Large intestine (tissue), 12 donors: ENCODE measurements at places on chromosomes 2 and 18.

GRCh38 chr2:187174582-187174981 is 273.5 kb downstream of the CALCRL start:
- DNase-seq = no peak

DNA sequence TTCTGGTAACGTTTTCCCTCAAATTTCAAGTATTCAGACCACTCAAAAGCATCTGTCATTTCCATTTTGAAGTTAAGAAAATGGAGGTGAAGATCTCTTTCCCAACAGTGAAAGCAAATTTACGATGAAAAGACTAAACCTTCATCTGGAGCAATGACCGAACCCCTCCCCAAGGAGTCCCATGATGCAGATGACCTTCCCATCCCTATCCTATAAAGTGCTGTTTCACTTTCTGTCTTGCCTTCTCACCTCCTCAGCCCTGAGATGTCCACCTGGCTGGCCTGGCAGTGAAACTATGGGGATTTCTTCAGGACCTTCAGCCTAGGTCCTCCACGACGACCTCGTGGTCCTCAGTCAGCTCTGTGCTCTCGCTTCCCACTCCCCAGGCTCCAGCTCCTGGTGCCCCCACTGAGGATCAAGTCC is 925 bp upstream of the NPC1 start:
- peak; percentile 75 for DNase-seq

GRCh38 chr18:59893971-59894370 is 5.8 kb upstream of the PMAIP1 start:
- DNase-seq = no peak

GRCh38 chr2:48174503-48174902 is 268.2 kb upstream of the FBXO11 start:
- DNase-seq = no peak

DNA sequence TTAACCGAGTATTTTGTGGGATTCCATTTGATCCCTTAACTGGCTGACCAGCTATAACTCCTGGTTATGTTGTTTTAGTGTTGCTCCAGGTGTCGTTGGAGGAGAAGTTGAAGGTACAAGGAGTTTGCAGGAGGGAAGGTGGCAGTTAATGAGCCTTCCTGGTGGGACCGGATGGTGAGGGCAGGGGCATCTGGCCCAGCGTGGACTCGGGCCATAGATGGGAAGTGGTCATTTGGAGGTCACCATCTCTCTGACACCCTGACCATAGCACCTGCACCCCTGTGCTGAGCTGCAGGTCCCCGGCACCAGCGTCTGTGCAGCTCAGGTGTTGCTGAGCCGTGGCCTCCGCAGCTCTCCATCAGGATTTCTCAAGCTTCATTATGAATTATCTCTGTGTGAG is 51.4 kb upstream of the RBM44 start:
- DNase-seq = no peak

DNA sequence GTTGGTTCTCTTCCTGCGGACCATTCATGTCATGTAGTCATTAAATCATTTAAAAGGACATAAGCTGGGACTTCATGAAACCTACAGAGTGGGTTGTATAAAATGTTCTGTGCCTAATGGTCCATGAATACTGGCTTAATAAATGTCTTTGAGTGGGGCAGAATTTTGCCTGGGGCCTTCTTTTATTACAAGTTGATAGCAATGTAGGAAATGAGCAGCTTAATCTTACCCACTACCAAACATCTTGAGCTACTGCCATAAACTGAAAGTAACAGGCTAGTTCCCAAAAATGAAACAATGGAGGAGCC is 130.9 kb downstream of the TMEM17 start:
- DNase-seq = no peak

- no peak for DNase-seq
Observed at GRCh38 chr18:1308686-1309085, 404.0 kb downstream of the ADCYAP1 start.

DNA sequence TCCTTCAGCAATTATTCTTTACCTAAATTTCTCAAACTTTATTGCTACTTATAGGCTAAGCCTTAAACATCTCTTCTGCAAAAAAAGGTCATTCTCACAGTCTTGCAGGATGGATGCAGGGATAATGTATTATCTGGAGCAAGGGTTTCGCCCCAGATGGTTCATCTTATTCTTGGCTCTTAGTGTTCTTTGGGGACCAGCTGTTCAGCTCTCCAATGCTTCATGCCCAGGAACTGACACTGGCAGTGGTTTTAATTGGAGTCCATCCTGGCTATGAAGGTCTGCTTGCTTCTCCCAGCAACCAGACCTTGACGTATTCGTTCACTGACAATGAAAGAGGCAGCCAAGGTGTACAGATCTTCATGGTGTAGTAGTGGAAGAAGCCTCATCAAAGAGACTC is 331.9 kb downstream of the SLC8A1 start:
- DNase-seq = no peak

DNA sequence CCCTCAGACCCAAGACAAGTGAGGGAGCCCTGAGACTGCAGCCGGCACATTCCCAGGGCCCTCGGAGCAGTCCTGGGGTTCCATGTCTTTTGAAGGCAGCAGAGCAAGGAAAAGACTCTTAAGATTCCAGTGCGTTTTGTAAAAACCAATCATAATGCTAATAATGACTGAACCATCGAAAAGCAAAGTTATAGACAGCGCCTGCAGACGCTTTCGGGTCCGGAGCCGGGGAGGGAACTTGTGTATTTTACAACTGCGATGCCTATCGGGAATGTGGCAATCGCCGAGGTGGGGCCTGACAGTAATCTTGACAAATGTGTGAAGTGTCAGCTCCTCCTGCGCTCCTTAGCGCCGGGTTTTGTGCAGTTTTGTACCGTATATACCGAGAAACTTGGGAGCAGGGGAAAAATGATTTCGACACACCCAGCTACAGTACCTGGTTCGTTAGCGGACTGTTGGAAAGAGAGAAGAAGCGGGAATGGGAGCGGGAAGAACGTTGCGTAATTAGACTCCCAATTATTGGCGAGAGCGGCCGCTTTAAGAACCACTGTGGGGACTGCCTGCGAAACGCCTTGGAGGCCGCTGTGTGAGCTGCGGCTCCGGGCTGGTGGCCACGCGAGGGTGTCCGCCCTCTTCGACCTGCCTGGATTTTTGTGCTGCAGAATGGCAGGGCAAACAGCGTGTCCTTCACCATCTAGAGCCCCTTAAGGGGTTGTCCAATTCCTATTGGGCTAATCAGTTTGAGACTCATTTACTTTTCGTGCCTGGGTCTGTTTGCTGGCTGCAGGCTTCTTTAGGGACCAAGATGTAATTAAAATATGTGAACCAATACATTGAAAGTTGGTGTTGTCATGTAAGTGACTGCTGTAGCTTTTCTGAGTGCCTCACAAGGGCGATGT is 2.4 kb downstream of the EPAS1 start:
- DNase-seq = no peak

GRCh38 chr2:120678251-120678650 is 57.4 kb upstream of the GLI2 start:
- no peak for DNase-seq

- DNase-seq = peak; percentile 57
Observed at GRCh38 chr2:28648147-28648546, 103.5 kb upstream of the PPP1CB start.

- DNase-seq = no peak
Observed at GRCh38 chr2:40343902-40344301, 108.0 kb downstream of the SLC8A1 start.

GRCh38 chr18:75250471-75250821 is 39.8 kb downstream of the TSHZ1 start:
- DNase-seq = no peak

- no peak for DNase-seq
Observed at GRCh38 chr2:26477911-26478253, at the start of gene OTOF. Gene OTOF, minus strand, starts transcription at chr2:26478124.

- no peak for DNase-seq
Observed at GRCh38 chr2:105413206-105413605, 14.4 kb upstream of the FHL2 start.

GRCh38 chr2:233929352-233930022 is 12.3 kb downstream of the TRPM8 start:
- no peak for DNase-seq

GRCh38 chr2:102112271-102112670 is 30.3 kb upstream of the IL1R1 start:
- no peak for DNase-seq

DNA sequence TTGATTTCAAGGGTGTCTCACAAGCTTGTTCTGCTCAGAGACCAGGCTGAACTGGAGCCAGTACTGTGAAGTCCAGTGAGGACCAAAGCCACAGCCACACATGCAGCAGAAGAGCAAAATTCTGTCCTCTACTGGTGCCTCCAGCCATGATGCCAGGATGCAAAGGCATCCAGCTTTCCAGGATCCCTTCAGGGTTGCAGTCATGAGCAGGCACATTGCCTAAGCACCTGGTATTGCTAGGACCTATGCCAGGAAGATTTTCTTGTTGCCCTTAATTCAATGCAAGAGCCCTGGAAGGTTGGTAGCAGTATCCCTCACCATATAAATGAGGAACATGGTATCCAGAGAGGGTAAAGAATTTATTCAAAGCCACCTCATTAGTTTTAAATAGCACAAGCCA is 78.9 kb upstream of the CYRIA start:
- no peak for DNase-seq

GRCh38 chr2:140551287-140551686 is 1579.5 kb downstream of the LRP1B start:
- no peak for DNase-seq

DNA sequence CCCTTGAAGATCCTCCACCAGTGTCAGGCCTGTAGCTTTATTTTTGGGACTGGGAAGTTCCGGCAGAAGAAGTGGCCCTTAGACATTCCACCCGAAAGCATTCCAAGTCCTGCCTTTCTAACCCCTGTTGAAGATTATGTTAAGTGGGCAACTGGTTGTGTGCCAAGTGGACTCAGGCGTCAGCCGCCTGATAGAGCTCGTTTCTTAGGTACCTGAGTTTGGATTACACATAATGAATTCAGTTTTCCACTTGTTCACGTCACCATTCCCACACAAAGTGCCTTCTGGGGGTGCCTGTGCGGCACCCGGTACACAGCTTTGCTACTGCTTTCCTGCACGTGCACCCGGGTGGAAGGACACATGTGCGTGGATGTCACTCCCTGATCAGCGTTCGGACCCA is 156.5 kb downstream of the PTGR3 start:
- no peak for DNase-seq

DNA sequence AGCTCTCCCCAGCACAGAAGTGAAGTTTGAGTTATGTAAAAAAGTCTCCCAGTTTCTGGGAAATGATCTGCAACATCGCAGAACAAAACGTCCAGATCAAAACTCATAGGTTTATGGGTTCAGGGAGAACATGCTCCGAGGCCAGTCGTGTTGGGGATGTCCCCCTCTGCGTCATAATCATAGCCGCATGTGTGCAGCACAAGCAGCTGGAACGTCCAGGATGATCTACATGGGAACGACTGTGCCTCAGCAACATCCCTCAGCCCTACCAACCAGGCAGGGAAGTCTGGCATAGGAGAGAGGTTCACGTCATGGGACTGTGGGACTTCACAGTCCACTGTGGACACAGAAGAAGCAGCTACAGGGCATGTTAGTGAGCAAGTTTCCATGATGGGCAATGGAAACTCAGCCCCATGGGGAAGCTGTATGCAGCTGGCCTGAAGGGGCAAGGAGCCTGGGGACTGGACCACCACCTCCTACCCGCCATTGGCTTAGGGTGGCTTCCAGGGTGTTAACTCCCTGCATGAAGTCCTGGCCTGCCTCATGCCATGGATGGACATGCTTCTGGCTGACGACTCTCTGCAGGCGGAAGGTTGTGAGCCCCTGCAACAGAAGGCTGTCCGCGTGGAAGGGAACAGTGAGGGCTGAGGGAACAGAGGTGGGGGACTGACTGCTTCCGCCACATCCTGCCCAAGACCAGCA is 96.9 kb downstream of the COPS8 start:
- DNase-seq = no peak

GRCh38 chr2:73972846-73973245 is 11.9 kb upstream of the TET3 start:
- no peak for DNase-seq

DNA sequence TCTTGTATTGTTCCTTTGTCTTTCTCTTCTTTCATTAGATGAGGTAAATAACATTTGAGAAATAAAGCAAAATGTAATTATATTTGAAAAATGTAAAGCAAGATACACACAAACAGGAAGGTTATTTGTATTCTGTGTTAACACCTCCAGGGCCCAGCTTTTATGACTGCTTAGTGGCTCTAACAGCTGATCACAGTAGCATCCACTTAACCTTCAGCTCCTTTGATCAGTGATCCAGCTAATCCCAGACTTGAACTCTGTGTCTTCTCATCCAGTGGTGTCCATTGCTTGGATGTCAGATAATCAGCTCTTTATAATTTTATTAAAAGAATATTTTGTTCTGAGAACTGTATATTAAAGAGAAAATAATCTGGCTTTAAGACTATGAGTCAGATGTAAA is 44.5 kb downstream of the PSMD14 start:
- DNase-seq = no peak

GRCh38 chr2:84636080-84636971 is 120.0 kb downstream of the DNAH6 start:
- DNase-seq = peak; percentile 64

DNA sequence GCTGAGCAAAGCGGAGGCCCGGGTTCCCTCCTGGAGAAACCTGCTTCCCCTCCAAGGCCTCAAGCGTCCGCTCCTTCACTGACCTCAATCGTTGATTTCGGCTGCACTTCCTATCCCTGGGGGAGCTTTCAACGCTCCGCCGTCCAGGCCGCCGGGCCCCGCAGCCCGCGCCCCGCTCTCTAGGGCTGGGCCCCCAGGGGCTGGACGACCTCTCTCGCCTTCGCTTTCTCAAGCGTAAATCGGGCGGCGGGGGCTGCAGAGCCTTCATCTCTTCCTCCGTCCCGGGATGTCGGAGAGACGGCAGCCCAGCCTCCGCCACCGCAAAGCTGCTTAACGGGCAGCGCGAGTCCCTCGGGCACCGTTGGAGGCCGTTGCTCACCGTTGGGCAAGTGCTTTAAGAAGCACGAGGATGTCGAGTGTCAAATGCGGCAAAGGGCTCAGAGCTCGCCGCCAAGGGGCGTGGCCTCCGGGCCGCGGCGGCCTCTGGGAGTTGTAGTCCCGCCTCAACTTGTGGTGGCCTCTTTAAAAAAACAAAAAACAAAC is 8.5 kb downstream of the HES6 start:
- DNase-seq = peak; percentile 73

GRCh38 chr18:43073771-43074170 is 41.7 kb downstream of the RIT2 start:
- DNase-seq = no peak

GRCh38 chr2:17674817-17675216 is 78.8 kb downstream of the SMC6 start:
- no peak for DNase-seq
